Dermis blood vessel endothelial cell (primary cell): ENCODE measurements at places on chromosomes 5 and 9. TPM values are rescaled to one million over a fixed set of nuclear protein-coding genes. Genes with fewer than 3 reads are reported as not detected.

GRCh38 chr9:15157381-15157780 is 149.6 kb downstream of the TTC39B start:
- DNase-seq: no peak

GRCh38 chr5:180160789-180161188 is 48.2 kb downstream of the RASGEF1C start:
- DNase-seq: no peak

- DNase-seq: no peak
Observed at GRCh38 chr5:40390281-40391149, 289.2 kb upstream of the PTGER4 start.

GRCh38 chr5:79795764-79796398 is 106.2 kb downstream of the CMYA5 start:
- peak; percentile 8 for DNase-seq

DNA sequence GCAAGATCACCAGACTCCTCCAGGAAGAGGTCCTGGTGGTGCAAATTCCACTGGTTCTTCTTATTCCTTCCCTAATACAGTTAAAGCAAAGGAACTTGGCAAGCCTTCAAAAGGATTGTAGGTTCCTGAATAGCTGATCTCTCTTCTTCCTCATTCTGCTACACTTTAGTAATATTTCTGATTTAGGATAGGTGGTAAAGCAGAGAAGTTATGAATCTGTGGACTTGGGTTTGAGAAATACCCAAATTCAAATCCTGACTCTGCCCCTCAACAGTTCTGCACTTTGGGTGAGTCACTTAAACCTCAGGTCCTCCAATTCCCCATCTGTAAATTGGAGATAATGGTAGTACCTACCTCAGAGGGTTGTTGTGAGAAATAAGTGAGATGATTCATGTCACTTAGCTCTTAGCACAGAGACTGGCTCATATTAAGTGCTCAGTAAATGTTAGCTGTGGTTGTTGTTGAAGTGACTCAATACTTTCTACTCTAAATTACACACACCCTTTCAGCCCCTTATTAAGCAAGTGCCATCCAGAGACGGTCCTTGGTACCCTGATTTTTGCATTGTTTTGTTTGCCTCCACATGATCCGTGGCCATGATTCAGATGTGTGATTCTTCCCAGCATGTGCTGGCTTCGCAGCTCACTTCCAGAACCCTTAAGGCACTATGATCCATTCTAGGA is 5.2 kb downstream of the SH3RF2 start:
- DNase-seq: no peak

GRCh38 chr5:179912951-179913350 is 5.3 kb upstream of the TBC1D9B start:
- DNase-seq: no peak

ACOT12 gene
- total RNA-seq: 0.37 TPM in 1 of 2 replicates, not detected in the other

DNA sequence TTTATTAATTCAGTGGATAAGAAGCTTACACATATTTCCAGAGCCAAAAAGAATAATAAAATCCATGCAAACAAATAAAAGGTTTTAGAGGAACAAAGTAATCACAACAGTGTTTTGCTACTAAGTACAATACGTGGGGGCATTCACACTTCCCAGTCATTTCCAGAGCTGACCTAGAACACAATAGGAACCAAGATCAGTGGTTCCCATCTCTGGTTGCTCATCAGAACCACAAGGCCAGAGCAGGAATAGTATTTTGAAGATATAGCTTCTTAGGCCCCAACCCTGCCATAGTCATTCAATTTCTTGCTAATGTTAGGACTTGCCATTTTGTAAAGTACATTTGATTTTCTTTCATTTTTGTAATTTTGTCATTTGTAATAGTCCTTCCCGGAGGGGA is 215.4 kb downstream of the NR3C1 start:
- DNase-seq: no peak

DNA sequence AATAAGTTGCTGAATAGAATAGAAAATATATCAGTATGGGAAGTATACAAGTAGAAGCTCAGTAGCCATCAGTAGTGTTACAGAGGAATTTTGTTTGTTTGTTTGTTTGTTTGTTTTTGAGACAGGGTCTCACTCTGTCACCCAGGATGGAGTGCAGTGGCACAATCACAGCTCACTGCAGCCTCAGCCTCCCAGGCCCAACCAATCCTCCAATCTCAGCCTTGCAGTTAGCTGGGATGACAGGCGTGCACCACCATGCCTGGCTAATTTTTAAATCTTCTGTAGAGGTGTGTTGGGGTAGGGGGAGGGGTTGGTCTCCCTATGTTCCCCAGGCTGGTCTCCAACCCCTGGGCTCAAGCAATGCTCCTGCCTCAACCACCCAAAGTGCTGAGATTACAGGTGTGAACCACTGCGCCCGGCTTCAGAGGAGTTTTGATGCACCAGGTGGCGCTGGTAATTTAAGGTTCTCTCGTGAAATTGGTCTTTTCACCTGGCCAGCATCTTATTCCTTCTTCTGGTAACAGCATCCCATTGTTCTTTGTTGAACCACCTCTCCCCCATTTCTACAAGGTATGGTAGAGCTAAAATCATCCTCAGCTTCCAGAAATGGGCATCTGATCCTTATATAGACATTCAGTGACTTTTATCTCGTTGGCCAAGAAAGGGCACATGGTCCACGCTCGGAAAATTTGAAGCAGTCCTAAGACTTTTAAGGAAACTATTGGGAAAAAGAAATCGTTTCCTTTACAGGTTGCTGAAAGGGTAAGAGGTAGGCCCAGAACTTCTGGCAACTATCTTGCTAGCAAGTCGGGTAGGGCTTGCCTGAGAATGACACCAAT is 157.1 kb downstream of the ARRDC3 start:
- peak; percentile 45 for DNase-seq

DNA sequence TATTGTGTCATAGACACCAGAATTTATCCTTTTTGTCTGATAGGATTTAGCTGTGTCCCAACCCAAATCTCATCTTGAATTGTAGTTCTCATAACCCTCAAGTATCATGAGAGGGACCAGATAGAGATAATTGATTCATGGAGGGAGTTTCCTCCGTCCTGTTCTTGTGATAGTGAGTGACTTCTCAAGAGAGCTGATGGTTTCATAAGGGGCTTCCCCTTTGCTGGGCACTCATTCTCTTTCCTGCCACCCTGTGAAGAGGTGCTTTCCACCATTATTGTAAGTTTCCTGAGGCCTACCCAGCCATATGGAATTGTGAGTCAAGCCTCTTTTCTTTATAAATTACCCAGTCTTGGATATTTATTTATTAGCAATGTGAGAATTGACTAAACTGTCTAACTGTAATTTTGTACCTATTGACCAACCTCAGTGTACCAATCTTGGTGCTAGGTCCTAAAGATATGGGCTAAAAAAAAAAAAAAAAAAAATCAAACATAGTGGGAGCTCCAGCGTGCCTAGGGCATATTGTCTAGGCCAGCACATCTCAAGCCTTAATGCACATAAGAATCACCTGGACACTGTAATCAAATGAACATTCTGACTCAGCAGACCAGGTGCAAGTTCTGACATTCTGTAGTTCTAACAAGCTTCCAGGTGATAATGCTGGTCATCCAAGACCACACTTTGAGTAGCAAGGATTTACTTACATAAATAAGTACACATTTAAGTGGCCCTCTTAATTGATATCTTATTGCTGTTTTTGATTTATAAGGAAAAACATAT is 30.5 kb downstream of the ST8SIA4 start:
- DNase-seq: no peak

CCDC192 gene
- not detected in 2 replicates for total RNA-seq

DNA sequence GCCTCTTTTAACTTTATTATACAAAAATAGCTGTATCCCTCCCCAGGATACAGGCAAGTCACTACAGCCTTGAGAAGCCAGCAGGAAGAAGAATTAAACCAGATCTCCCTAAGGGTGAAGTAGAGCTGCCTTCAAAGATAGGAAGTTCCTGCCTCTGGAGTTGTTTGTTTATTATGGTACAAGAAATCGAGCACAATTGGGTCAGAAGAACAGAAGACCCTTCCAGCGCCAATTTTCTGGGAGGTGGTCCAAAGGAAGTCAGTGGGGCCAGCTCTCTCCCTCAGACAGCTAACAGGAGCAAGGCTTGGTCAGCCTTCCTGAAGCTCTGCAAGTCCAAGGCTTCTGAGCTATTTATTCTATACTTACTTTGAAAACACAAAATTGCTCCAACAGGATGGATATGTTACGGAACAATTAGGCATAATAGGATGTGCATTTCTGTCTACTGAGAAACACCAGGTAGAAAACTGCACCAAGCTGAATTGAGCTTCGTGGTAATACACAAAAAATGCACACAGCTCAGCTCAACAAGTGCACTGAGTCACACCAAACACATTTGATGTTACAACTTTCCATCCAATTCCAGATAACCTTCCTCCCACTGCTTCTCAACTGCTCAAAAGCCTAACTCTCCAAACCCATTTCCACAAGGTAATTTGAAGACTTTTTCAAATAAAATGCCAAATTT is 16.0 kb downstream of the SERINC5 start:
- peak; percentile 18 for DNase-seq

DNA sequence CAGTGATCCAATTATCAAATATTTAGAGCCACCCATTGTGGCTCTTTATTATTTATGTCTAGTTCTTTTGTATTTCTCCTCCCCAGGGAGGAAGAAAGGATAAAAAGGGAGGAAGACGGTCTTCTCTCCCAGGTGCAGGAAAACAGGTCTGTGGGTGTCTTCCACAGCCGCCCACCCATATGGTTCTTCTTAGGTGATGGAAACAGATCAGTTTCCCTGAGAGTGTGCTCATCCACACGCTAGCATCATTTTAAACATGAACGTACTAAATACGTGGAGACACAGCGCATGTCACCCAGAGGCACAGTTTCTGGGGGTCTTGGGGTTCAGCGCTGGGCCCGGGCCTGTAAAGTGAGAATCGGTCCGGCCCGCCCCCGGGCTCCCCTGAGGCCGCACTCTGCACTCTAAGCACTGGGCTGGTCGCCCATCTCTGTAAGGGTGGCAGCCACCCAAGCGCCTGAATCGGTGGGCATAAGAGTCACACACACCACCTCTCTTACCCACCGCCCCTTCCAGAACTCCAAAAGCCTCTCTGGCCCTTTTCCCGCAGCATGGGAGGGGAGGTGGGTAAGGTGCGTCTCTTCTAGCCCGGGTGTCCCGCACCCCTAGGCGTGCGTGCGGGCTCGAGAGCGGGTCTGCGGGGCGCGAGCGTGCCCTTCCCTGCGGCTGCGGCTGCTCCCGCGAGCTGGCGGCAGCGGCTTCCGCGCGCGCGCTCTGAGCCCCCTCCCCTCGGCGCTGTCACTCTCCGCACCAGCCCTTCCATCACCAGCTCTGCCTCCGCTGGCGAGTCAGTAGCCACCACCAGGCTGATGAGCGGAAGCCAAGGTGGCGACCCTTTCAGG is 1.3 kb downstream of the PTCH1 start:
- peak; percentile 31 for DNase-seq

DNA sequence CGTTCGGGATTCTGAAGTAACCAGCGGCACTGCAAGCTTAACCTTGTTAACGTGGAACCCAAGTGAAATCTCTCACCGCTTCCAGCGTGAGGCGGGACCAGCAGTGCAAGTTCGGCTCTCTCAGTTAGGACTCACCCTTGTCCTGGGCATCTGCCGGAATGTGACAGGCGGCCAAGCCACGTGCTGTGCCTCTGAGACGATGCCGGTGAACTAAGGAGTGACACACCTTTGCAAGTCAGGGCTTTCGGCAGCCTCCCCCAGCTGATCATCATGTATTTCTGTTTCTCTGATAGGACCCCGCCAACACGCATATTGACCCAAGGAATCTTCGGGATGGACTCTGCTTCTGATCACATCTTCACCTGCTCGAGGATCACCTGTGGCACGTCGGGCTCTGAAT is 415.0 kb upstream of the IRX1 start:
- no peak for DNase-seq

PRXL2C gene
- total RNA-seq: 18.0 and 22.5 TPM in 2 replicates

KIF4B gene
- 0.17 and 0.42 TPM in 2 replicates for total RNA-seq

NMUR2 gene
- total RNA-seq: not detected in 2 replicates

DNA sequence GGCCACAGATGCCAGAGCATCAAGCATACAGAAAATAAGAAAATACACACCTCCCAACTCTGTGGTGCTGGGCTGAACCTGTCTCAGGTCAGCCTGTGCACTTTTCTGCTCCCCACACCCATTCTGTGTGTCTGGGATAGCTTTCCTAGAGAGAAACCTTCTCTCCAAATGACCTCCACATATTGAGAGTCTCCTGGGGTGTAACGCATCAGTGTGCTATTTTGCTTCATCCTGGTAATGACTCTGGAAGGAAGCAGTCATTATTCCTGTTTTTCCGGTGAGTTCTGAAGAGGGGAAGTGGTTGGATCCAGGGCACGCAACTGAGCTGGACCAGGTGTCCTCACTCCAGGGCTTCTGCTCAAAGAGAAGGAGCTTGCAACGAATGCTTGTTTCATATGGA is 73.2 kb upstream of the SH3PXD2B start:
- DNase-seq: peak; percentile 67

DNA sequence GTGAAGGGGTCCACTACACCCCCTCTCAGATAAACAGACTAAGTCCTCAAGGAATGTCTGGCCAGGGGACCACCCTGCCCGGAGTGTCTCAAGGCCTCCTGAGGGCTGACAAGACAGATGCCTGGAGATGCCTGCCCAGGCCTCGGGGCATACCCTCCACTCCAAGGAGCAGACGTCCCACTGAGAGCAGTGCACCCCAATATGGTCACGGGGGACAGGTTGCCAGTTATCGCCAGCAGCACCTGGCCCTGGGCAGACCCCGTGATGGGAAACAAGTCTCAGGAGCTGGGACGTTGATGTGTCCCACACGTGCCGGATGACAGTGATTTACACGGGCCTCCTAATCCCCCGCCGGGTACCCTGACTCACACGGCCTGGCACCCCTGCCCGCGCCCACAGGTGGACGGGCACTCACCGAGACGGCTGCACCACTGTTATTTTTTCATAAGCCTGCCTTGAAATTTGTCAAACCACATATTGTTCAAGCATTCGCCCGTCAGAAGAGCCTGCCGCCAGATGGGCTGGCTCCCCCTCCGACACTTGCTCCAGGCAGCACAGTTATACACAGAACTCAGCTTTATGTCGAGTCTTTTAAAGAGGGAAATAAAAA is 43.9 kb downstream of the BARX1 start:
- no peak for DNase-seq

DNA sequence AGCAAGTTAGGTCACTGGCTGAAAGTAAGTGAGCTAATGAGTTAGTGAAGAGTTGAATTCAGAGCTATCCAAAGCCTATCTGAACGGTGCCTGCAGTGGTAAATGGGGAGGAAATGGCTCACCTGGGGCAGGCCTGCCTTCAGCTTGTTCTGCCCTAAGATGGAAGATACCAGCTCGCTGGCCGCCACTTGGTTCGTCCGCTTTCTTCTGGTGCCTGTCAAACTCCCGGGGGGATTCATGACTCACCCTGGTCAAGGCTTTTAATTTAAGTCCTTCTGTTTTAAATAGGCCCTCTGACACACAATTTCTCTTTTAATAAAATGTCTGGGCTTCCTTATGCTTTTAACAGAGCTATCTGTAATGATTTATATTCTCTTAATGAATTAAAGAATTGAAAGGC is 78.8 kb downstream of the CFAP90 start:
- no peak for DNase-seq

ADAMTS13 gene
- 0.84 and 1.0 TPM in 2 replicates for total RNA-seq

GRCh38 chr9:4980086-4980727 is 4.9 kb upstream of the JAK2 start:
- no peak for DNase-seq
